ENCODE measurements at places on chromosomes 5 and 9. TPM values are rescaled to one million over a fixed set of nuclear protein-coding genes. Genes with fewer than 3 reads are reported as not detected.
A peak's percentile ranks its signal among the peaks of the same experiment; 100 is the strongest.

DNA sequence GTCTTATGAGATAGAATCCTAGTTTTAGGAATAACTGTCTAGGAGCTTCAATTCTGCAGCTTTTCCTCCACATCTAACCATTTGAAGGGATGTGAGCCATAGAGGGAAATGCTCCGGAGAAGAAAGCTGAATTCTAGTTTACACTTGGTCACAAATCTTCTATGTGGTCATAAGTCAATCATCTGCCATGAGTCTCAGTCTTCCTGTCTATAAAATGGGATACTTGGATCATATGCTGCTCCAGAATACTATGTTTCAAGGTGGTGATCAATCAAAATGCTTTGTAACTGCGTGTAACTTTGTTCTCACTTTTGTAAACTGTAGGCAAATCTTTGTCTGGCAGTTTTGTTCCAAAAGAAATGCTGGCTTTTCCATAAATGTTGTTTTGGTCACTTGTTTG, 152.0 kb upstream of the SV2C start:
- DNase-seq, result no peak

DNA sequence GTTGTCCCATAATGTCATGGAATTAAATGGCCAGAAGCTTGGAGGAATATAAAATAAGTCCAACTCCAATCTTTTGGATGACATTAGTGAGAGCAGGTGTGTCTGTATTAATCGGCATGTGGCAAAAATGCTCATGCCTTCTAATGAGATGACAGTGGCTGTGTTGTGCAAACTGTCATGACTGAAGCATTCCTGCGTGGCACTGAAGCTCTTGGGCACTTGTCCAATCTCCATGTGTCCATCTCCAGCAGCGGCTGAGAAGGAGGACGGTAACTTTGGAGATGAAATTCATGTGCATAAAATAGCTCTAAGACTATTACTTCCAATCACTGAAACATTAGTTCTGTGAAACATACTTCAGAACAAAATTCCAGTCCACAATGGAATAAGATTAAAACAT, 697.5 kb upstream of the GRAMD2B start:
- DNase-seq, result peak; percentile 40

GRCh38 chr9:88978034-88978433, 13.2 kb upstream of the S1PR3 start:
- DNase-seq, result no peak

DNA sequence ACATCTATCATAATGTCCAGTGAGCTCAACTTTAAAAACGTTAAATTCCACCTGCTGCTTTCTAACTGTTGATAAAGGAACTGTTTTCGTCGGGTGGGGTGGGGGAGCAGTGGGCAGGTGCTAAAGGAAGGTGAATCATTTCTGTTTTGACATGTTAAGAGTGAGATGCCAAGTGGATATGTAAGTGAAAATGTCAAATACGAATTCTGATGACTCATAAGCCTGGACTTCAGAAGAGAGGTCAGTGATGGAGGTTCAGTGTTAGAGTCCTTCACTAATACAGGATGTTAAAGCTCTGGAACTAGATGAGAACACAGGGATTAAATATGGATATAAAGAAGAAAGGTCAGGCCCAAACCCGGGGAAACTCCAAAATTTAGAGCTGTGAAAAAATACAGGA, 617.9 kb upstream of the CTNND2 start:
- no peak for DNase-seq

DNA sequence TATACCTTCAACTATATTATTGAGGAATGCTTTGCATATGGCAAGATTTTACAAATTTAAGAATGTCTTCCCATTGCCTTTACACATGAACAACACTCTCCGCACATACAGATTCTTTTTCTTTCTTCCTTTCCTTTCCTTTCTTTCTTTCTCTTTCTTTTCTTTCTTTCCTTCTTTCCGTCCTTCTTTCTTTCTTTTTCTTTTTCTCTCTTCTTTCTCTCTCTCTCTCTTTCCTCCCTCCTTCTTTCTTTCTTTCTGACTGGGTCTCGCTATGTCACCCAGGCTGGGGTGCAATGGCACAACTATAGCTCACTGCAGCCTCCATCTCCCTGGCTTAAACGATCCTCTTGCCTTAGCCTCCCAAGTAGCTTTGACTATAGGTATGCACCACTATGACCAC, 13.8 kb downstream of the WDR31 start:
- no peak for DNase-seq

- DNase-seq, result no peak
Measured at GRCh38 chr5:43020399-43020746, 19.7 kb downstream of the ANXA2R start.

DNA sequence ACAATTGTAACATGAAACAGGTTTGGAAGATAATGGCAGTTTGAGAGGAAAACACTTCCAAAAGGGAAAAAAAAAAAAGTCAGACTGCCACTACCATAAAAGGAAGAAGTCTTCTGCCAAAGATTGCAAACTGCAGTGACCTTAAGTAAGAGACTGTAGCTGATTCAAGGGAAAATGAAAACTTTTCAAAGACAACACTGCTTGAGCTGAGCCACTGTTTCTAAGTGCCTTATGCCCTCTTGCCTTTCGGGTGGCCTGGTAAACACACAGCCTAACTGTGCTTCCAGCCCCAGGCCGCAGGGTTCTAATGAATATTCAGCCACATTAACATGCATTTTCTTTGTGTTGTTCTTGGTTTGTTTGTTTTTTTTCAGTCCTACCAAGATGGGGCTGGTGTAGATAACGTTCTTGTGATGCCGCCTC, 354.6 kb downstream of the BNC2 start:
- DNase-seq, result peak; percentile 58

- DNase-seq, result peak; percentile 49
Measured at GRCh38 chr9:132141948-132142594, 19.8 kb upstream of the NTNG2 start.

- DNase-seq, result no peak
Measured at GRCh38 chr5:148626081-148626613, 28.2 kb downstream of the HTR4 start.

DNA sequence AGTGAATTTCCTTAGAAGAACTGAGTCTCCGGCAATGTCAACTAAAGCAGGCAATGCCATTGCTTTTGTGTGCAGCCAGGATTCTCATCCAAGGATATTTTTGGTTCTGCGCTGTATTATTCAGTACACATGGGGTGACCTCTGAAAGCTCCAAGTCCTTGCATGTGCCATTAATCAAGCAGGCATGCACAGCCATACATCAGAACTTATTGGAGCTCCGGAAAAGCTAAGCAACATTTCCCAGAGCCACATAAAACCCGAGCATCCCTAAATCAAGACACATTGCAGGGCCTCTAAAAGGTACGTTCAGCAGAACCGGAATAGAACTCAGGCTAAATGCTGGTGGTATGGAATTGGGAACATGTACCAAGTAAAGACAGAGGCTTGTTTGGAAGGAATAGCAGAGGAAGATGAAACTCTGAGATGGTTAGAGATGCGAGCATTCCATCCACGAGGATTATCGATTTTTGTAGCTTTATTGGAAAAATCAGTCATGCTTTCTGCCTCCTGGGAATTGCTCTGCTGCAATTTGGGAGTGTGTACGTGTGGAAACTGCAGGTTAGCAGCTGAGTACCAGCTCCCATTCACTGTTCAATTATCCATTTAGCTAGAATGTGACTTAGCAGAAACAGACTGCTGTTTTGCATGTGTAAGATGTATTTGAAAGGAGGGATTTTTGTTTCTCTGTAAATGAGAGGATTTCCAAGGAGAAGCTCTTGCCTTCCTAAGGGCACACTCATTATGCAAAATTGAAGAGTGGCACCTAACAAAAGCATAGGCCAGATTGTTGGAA, 143.7 kb upstream of the WWC1 start:
- DNase-seq, result no peak

DNA sequence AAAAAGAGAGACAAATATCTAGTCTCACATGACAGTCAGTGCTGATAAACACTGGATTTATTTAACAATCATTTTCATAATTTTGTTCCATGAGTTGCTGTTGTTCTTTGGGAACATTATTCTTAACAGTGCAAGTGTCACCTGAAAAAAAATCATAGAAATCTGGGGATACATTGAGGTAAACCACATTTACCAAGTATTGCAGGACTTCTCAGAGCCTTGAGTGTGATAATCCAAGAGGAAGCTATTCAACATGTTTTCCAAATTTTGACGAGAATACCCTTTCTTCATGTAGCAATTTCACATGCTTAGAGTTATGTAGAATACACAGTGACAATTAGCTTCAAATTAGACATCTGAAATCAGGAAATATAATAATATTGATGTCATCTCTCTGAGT, 108.5 kb downstream of the MEGF10 start:
- no peak for DNase-seq

- DNase-seq, result no peak
Measured at GRCh38 chr5:87572090-87572489, 159.4 kb upstream of the CCNH start.

DNA sequence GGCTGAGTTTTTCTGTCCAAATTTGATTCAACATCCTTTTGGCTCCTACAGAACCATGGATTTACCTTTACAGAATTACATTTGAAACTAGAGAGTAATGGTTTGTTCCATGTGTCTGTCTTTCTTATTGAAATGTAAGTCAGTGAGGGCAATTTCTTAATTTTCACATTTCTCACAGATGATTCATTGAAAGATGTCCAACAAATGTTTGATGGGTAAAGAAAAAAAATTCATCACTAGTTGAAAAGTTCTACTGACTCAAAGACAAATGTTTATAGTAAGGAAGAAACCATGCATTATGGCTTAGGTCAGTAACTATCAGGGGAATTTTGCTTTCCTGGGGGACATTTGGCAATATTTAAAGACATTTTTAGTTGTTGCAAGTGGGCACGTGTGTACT, 131.6 kb upstream of the TRPM3 start:
- DNase-seq, result no peak

DNA sequence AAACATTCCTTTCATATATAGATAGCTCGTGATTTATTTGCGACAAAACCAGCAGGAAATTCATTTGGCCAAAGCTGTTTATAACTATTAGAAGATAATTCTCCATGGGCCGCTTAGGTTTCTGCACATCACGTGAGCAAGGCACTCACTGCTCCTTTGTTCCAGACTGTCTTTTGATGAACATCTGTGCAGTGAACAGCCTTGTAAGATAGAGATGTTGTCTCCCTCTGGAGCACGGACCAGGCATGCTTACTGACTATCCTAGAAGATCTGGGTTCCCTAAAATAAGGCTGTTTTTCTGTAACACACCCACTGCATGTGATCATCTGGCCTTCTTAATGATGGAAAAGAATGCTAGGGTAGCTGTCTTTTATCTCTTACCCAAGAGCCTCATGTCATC, 30.9 kb downstream of the YIPF5 start:
- peak; percentile 47 for DNase-seq

DNA sequence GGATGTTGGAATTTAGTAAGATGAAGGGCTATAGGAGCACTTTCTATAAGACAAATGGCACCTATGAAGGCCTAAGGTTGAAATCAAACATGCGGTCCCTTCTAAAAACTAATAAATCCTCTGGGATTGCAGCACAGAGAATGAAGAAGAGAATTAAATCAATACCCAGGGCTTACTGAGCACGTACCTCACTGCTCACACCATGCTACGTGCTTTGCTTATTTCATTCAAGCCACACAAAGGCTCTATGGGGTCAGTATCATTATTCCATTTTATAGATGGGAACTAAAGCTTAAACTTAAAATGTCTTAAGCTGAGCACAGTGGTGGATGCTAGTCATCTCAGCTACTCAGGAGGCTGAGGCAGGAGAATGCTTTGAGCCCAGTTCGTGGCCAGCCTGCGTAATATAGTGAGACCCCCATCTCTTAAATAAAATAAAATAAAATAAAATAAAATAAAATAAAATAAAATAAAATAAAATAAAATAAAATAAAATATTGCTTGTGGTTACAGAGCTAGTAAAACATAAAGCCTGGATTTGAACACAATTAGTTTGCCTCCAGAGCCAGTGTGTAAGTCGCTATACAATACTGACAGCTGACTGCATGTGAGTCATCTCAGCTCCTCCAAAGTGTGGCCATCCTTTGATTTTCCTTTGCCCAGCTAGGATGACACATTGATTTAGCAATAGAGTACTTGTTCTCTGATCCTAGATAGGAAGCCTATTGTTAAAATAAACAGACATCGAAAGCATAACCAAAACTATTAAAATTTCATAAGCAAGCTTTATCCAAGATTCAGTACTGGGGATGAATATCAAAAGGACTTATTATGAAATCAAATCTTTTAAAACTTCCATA, 20.9 kb upstream of the DPYSL3 start:
- DNase-seq, result peak; percentile 40

- DNase-seq, result no peak
Measured at GRCh38 chr9:12849486-12850003, 74.7 kb downstream of the LURAP1L start.

GRCh38 chr5:163614787-163615186, 109.4 kb downstream of the MAT2B start:
- DNase-seq, result no peak

DNA sequence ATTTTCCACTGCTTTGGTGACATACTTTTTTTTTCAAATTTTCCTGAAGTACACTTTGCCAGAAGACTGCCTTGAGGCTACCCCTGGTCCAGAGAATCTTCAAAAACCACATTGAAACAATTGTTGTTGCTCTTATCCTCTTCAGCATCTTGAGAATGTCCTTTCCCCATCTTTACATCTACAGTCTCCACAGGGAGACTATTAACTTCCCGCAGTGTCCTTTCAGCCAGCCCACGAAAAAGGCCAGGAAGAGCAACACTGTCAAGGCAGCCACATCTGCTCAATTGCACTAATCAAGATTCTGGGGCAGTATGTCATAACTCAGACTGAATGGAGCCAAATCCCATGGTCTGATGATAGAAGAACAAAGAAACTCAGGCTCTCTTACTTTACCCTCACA, 148.3 kb downstream of the ENC1 start:
- DNase-seq, result no peak

GRCh38 chr9:121840838-121841760, 189.7 kb downstream of the DAB2IP start:
- DNase-seq, result peak; percentile 47

DNA sequence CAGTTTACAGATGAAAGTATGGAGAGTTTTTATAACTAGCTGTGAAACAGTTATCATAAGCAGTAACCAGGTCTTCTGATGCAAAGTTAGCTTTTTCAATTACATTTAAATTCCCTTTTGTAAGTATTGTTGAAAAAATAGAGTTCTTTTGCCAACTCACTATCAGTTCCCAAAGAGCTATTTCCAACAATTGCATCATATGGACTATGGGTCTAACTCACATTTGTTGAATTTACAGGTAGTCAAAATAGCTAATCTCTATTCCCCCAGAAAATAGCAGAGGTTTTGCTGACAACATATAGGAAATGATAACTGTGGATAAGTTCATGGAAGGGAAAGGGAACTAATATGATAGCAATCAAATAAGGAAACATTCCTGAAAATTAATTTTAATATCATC, 1.4 kb downstream of the SPINK1 start:
- DNase-seq, result no peak

The TSSK1B gene
- not detected for total RNA-seq

The KLF4 gene
- 7.8 TPM for total RNA-seq

The ZCCHC7 gene
- total RNA-seq, result 21.0 TPM

The SERINC5 gene
- 23.7 TPM for total RNA-seq

The ITK gene
- total RNA-seq, result not detected

The TTC33 gene
- 33.5 TPM for total RNA-seq

The ECPAS gene
- total RNA-seq, result 94.3 TPM

The PCA3 gene
- total RNA-seq, result not detected

The LHX3 gene
- not detected for total RNA-seq

The WDR38 gene
- 0.16 TPM for total RNA-seq

The SLC6A18 gene
- total RNA-seq, result not detected
